ENCODE measurements at places on chromosomes 12 and 14.

DNA sequence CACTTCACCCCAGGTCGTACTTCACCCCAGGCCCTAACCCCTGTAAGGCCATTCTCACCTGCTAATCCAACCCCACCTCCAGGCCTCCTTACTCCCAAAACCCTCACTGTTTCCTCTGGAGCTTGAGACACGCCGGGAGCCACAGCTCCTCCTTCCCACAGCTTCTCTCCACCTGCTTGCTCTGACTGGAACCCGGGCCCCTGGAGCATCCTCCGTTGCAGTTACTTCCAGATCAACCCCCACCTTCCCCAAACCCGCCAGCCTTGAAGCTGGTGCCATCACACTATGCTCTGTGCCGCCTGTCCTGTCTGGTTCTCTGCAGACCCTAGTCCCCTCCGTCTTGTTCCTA is 34.6 kb upstream of the PPP2R5C start:
- DNase-seq, result no peak

- no peak for DNase-seq
These were observed 103.2 kb upstream of the DAAM1 start for GRCh38 chr14:59085207-59085739.

DNA sequence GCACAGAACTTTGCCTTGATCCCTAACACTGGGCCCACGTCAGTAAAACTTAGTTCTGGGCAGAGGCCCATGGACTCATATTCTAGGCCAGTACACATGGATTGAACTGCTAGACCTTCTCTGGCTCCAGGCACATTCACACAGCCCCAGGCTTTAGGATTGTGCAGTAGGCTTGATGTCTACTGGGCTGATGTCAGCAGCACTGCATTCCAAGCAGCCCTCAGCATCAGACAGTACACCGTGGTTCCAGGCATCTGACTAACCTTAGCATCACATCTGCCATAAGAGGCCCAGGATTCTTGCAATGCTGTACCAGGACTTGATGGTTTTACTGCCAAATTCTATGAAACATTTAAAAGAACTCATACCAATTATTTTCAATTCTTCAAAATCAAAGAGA is 301.9 kb downstream of the CCER1 start:
- no peak for DNase-seq

- DNase-seq, result no peak
These were observed 291.8 kb upstream of the TBX3 start for GRCh38 chr12:114975640-114976310.

DNA sequence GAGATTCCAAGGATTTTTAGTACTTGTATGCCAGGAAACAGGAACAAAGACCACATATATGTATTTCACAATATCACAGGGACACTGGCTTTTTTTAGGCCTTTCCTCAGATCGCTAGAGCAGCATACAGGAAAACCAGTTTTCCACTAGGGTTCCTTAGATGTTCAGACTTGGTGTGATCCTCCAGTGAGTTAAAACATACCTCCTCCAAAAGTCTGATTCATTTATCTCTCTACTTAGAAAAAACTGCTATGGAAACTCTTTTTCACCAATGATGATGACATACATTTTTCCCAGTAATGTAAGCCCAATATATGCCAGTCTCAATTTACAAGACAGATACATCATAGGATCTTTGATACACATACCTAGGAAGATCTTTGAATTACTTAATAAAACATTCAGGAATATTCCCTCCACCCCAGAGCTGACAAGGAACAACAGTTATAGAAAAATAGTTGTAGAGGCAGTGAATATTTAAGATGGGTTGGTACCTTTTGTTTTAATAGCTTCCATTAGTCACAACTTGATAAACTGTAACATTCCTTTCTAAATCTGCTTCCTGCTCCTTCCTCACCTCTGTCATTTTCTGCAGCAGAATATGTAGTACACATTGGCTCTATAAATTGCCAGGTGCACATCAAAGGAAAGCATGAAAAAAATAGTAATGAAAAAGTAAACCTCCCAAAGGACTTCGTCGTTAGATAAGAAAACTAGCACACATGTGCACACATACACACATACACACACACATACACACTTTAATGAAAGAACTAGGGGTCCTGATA is 27.5 kb downstream of the BCAT1 start:
- no peak for DNase-seq

GRCh38 chr12:52496590-52497071 is 3.6 kb upstream of the KRT6A start:
- no peak for DNase-seq

- no peak for DNase-seq
These were observed 125.5 kb downstream of the SPTSSA start for GRCh38 chr14:34336501-34336900.

DNA sequence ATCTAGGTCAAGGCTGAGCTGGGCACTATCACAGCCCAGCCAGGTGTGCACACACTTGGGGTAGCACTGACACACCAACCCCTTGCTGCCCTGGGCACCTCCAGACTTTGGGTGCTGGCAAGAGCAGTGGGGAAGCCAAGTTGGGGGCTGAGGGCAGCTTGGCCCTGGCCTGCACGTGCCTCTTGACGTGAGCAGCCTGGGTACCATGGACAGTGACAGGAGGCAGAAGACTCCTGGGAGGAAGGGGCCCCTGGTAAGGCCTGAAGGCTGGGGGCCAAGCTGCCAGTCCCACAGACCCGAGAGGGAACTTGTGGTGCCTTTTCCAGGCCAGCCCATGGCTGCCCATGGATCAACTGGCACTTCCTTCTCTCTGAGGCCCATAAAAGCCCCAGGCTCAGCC is 124.1 kb upstream of the SFSWAP start:
- no peak for DNase-seq

Data from T-helper 1 cell (primary cell).